ENCODE measurements at places on chromosomes 7 and 10.

- DNase-seq, result no peak
Observed at GRCh38 chr10:48498940-48499510, 105.8 kb downstream of the ARHGAP22 start.

DNA sequence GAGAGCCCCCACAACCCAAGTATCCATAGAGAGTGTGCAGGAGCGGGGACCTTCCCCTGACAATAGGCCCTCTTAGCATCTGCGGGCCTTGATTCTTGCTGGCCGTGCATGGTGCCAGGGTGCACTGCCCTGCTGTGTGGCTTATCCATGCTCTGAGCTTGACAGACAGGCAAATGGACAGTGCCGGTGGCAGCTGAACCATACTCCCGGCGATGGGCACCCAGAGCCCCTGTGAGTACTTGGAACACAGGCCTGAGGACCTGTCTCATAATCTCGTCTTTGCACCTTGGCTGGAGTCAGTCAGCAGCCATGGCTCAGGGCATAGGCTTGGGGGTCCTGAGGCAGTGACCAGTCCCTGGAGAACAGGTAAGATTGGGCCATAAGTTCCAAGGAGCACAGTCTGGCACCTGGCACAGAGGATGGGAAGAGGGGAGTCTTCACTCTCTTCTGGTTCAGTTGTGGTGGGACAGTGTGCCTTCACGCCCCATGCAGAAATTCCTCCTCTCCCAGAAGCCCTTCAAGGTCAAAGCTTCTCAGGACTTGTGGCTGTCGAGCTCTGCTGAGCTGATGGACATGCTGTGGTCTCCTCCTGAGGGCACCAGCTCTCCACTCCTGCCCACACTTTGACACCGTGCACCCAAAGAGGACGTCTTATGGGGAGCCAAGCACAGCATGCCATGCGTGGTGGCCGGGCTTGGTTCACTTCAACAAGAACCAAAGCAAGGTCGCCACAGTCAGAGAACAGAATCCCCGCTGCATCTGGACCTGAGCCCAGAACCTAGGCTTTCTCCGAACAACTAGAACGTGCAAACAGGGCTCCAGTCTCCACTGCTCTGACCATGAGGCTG, 59.4 kb upstream of the CAMK2B start:
- DNase-seq, result no peak

DNA sequence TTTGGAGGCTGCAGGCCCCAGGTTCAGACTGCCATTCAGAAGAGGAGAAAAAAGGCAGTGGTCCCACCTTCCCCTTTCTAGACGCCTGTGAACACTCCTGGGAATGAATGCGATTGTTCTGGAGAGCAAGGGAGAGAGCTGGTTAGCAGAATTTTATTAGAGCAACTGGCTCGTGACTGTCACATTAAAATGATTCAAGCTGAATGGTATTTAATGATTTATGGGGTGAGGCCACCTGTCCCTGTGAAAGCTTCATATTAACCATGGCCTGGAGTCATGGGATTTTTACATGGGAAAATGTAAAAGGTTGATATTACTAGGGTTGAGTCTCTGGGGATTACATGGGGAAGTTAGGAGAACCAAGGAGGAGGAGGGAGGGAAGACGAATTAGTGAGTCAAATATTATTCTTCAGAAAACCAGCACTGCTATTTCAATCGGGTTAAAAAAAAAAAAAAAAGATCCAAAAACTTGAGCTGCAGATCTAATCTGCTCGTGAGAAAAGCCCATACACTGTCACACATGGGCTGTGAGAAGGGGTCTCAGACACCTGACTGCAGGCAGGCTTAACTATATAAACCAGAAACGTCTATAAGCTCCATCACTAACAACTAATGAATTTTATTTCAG, 8.3 kb downstream of the CXCL12 start:
- no peak for DNase-seq

- DNase-seq, result no peak
Observed at GRCh38 chr10:17009212-17009700, 120.4 kb downstream of the CUBN start.
